H54 (cell line): ENCODE measurements at places on chromosomes 1 and 21.

DNA sequence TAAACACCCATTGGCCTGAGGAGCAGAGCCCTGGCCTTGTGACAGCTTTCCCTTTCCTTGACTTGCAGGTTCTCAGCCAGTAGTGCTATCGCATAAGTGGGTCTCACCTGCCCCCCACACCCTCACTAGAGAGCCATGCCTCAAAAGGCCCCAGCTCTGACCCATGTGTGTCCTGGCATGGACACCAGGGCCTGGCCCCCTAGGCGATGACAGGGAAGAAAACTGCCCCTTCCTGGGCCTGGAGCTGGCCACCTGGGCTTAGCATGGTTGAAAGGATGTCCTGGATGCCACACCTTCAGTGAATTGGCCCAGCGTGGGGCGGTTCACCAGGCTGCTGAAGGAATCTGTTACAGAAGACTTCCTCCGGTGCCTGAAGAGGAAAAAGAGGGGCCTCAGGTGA lies 18.5 kb downstream of the TTC39A start:
- no peak for DNase-seq

DNA sequence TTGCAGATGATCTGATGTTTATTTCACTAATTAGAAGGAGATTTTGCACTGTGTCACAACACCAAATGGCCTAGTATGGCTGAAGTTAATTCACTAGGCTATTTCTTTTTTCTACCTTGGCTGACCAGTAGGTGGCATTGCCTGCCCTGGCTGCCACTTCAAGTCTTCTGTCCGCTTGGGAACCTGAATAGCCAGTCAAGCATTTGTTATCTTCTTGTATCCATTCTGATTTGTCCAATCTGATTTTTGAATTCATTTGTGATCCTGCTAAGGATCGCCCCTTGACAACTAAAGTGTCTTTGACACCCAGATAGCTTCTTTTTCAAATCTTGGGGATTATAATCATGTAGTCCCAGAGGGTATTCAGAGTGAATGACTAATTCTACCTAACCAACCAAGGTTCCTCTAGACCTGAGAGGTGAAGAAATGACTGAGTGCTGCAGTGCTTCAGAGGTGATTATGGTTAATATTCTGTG lies 99.4 kb downstream of the GIPC2 start:
- DNase-seq, result peak; percentile 15

DNA sequence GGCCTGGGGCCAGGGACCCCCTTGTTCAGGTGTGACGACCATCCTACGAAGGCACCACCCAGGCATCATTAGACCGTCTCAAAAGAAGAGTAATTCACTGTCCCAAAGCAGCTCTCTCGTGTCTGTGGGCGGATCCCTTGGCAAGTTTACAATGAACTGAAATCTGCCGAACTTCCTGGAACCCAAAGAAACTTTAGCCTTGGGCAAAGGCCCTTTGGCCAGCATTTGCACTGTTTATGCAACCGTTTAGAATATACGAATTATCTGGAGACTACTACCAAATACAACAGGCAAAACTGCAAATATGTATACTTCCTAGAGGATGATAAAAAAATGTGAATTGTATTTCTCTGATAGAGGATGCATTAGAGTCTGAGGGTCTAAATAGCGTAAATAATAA lies 1.4 kb upstream of the SOD1 start:
- DNase-seq, result no peak

DNA sequence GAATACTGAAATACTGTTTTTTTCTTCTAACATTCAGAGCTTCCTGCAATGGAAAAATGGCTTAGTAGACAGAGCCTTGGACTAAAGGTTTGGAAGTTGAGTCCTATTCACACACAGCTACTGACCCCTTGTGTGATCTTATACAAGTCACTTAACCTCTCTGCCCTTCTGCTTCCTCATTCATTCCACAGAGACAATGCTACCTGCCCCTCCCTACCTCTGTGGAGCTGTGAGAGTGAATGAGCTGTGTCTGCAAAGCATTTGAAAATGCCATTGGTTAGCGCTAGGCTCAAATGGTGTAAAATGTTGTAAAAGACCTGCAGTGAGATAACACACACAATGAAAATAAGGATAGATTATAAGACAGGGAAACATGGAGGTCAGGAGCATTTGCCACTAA lies 214.4 kb downstream of the BARHL2 start:
- no peak for DNase-seq

DNA sequence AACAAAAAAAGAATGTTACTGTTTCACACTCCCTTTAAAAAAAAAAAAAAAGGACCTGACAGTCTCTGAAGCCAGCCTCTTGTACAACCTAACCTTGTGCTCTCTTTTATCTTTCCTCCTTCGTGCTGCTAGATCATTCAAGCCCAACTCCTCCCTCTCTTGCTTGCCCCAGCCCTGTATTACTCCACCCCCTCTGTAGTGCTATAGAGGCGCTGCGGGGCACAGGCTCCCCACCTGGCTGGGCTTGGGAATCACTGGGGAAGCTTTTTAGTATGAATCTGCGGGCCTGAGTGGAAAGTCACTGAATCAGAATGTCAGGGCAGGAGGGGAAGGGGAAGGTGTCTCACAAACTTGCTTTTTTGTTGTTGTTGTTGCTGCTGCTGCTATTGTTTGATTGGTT lies 383.7 kb upstream of the CAMK1G start:
- no peak for DNase-seq

GRCh38 chr1:180933141-180933540 lies 20.4 kb downstream of the KIAA1614 start:
- DNase-seq, result no peak

DNA sequence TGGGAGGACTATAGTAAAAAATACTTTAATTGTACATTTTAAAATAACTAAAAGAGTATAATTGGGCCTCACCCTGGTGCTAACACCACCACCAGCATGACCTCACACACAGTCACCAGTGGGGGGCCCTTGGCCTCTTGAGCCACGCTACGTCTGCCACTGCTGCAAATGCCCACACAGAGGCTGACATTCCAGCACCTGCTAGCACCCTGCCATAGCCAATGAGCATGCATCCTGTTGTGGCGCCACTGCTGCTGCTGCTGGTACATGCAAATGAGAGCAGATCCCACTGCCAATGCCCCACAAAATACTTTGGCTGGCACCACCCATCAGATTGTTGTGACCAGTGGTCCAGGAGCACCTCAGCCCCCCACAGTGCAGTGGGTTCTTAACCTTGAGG lies 31.5 kb upstream of the TNR start:
- no peak for DNase-seq

GRCh38 chr1:7171574-7171973 lies 386.3 kb downstream of the CAMTA1 start:
- no peak for DNase-seq

- no peak for DNase-seq
Observed at GRCh38 chr1:59107516-59107915, 189.4 kb upstream of the FGGY start.

- no peak for DNase-seq
Observed at GRCh38 chr1:39675220-39675619, 3.3 kb upstream of the NT5C1A start.

DNA sequence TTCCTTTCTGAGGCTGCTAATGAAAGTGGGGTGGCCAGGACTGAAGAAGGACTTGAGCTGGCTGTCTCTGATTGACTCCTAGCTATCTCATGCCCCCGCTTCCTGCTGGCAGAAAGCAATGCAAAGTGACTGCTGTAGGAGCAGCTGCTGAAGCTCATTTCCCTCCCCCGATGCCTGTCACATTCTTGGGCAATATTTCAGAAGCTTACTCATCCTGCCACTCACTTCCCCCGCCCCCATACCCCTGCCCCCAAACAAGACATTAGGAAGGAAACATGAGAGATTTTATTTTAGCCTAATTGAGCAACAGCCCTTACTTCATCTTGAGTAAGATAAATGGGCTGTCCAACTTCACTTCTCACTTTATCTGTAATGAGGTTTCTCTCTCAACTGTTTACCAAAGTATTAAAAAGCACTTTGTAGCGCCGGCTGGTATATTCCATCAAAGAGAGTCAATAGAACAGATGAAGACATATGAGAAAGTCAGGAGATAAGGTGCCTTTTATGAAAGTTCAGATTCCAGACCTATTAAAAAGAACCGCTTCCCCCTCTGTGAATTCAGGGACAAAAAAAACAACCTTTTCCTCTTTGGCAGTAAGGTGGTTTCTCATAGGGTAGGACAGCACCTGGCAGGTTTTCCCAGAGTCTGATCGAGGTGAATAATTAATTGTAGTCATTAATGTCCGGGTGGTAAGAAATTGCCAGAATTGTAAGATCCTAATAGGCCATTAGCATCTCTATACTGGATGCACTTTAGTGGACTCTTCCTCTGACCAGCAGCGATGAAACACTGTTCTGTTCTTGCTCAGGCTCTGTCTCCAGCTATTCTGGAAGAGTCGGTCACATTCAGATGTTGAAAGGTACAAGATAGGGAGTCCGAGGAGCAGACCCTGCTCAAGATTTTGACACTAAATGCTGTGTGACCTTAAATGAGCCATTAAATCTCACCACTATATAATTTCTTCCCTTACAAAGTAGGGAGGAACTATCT lies 70.2 kb downstream of the SH3GLB1 start:
- DNase-seq, result peak; percentile 32

GRCh38 chr1:38297842-38298241 lies 251.2 kb upstream of the POU3F1 start:
- DNase-seq, result no peak

DNA sequence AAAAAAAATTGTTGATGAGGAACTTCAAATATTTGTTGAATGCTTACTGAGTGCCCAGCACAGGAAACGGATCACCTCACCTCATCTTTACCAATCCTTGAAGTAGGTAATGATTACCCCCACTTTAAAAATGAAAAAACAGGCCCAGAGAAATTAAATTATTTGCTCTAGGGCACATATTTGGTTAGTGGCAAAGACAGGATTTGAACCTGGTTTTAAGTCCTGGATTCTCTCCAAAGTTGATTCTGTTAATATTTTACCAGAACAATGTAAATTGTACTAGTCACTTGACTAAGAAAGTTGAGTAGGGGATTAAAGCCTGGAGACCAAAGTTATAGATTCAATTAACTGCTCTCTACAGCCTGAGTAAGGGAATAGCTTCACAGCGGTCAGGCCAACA lies 97.9 kb downstream of the GIPC2 start:
- DNase-seq, result no peak

DNA sequence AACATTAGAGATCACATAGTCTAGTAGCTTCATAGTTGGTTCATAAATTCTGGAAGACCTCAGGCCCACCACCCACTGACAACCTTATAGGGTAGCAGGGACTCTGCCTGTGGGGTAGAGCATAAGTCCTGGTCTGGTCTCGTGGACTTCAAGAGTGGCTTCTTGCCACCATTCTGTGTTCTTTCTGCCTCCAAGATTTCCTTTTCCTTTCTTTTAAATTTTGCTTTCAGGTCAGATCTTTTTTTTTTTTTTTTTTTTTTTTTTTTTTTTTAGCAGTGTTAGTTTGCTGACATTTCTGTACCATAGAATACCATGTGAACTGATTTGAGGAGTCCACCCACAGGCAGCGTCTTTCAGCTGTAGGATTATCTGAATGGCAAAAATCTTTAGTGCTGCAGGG lies 28.5 kb downstream of the MTR start:
- no peak for DNase-seq

- no peak for DNase-seq
Observed at GRCh38 chr1:194684636-194685035, 1498.2 kb upstream of the B3GALT2 start.

GRCh38 chr1:25487628-25488027 lies 55.8 kb upstream of the LDLRAP1 start:
- no peak for DNase-seq

DNA sequence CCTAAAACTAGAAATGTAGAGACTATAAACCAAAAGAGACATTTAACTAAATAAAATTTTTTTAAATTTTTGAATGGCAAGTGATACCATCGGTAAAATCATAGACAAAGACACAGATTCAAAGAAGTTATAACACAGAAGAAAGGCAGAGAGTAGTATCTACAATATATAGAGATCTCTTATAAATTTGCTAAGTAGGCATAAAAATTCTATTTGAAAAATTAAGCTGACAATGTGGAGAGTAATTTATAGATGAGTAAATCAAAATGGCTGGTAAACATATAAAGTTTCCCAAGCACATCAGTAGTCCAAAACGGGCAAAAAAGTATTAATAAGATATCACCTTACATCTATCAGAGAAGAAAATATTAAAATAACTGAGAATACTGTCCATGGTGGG lies 1061.0 kb downstream of the ADGRL2 start:
- DNase-seq, result no peak
